Activated naive CD8-positive, alpha-beta T cell treated with anti-CD3 and anti-CD28 coated beads for 36 hours (primary cell): ENCODE measurements at places on chromosomes 16 and 17. TPM values are rescaled to one million over a fixed set of nuclear protein-coding genes. Genes with fewer than 3 reads are reported as not detected.

DNA sequence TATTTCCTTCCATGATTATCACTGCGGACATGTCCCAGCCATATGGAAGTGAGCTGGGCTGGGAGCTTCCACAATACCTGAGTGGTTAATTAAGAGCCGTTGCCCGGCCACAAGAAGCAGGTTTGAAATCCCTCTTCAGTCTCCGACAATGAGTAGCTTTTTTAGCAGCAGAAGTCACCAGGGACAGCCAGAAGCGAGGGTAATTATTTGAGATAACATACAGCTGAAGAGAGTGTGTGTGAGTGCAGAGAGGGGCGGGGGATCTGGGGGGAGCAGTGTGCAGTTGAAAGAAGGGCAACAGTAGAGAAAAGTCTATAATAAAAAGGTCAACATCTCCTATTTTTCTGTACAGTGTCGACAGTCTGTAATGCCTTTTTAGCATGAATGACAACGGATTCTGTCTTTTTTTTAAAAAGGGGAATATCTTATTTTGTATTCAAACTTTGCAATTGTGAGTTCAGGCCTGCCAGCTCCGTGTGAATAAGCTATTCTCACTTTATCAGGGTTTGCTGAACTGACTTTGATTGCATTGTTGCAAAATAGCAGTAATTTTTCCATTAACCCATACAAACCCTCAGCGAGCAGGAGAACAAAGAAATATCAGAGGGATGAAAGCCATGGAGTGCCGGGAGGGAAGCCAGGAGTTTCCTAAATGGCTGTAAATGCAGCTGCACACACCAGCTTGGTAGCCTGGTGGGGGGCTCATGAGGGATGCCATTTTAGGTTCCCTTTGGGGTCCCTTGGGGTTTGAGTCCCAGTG lies 220.3 kb upstream of the IRX3 start:
- DNase-seq: no peak

GRCh38 chr17:77096570-77097214 lies 44.1 kb upstream of the SEC14L1 start:
- no peak for DNase-seq

DNA sequence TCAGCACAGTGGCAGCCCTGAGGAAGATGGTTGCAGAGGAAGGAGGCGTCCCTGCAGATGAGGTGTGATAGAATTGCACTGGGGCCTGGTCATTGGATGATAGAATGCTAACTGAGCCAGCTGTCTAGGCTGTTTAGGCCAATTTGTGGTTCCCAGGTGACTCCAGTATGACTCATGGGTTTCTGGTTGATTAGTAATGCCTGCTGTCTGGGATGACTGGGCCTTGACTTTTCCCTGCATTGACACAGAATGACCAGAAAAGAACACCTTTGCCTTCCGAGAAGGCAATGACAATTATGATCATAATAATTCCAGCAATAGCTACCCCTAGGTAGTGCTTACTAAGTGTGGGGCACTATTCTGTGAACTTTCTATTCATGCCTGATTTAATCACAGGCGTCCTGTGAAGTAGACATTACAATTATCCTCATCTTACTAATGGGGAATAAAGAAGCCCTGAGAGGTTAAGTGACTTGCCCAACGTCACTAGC lies 31.5 kb downstream of the USP43 start:
- no peak for DNase-seq

- DNase-seq: no peak
Measured at GRCh38 chr17:70562137-70562536, 392.8 kb downstream of the KCNJ2 start.

DNA sequence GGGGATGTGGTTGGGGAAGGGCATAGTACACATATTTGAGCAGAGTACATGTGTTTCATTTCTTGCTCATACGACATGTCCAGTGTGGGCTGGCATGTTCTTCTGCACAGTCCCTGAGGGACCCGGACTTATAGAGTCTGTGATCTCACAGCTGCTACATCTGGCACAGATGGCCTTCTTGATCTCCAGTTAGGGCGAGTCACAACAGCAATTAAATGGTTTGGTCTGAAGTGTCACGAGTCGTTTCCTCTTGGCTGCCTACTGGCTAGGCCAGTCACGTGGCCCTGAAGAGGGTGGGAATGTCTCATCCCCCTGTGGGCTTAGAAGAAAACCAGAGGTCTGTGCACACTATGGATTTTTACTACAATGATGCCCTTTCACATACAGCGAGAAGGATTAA lies 443.6 kb downstream of the WWOX start:
- no peak for DNase-seq

- DNase-seq: no peak
Measured at GRCh38 chr17:66841328-66841727, 6.4 kb downstream of the CACNG5 start.

DNA sequence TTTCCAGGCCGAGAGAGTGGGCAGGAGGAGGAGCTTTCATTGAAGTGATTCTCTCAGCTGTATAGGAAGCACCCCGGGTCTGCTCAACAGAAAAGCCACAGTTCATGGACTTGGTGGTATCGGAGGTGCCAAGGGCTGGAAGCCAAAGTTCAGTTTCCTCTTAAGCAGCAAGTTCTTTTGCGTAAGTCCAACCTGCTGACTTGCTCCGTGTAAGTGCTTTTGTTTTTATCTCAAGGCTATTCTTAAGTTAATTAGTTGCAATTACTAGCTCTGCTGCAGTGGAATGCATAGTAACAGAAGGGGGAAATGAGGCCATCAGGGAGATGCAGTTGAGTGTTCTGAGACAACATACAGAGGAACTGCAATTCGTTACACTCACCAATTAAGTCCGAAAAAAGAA lies 44.6 kb downstream of the SMIM36 start:
- DNase-seq: no peak

Gene MYH1
- total RNA-seq: not detected

Gene KRT15
- not detected for total RNA-seq

Gene ARHGAP44
- 0.29 TPM for total RNA-seq

Gene DNASE1L2
- total RNA-seq: 0.87 TPM

DNA sequence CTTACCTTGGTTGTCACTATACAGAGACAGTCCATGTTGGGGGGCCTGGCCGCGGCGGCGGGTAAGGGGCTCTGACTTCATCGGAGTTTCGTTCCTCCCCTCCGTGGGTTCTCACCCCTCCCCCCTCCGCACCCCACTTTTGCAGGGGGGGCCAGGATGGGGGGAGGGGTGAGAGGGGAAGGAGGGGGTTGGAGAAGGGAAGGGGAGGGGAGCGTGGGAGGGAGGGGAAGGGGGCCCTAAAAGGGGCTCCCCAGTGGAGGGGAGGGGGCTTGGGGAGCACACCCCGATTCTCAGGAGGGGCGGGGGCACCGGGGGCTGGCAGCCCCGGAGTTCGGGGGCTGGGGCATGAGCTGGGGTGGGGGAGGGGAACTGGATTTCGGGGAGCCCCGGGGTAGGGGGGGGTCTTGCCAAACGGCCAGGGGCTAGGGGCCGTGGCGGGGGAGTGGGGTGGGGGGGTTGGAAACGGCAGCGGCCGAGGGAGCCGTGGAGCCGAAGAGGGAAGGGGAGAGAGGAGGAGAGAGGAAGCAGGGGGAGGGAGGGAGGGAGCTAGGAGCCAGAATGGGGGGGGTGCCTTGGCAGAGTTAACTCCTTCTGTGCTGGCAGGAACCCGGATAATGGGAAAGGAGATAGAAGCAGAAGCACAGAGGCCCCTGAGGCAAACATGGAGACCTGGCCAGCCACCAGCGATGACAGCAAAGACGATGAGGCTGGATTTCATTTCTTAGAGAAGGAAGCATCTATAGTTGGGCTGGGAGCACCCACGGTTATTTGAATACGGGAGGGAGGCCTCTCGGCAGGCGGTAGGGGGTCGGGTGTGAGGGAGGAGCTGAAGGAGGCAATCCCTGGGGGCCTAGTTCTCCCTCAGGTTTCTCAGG lies 2.3 kb downstream of the DLG4 start:
- DNase-seq: no peak
